ENCODE measurements at places on chromosomes 11 and 22.

DNA sequence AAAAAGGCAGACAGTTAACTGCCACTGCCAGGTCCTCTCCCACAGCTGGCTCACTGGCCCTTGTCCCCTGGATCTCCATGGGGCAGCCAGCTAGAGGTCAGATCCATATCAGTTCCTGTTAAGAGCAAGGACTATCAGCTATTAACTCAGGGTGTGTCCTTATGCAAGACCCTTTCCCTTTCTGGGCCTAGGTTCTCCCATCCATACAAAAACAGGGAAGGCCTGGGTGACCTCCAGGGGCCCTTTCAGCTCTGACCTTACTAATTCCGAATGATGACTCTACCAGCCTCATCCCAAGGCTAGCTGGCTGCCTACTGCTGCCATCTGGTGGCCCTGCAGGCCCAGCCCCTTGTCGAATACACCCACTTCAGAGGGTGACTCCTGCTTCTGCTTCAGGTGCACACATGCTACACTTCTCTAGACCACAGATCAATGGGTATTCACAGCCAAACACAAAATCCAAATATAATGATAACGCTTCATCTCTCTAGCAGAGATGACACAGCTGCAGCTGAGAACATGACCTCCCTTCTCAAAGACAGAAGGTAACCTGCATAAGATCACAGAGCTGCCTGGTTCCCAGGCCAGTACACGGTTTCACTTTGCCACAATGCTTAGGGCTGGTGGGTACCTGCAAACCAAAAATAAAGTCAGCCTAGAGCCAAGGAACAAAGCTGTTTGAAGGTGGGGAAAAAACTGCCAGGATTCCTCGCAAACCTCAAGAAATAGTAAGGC is 34.1 kb downstream of the SERGEF start:
- DNase-seq = no peak

GRCh38 chr11:64859542-64860414 is 15.3 kb upstream of the CDC42BPG start:
- DNase-seq = no peak

- no peak for DNase-seq
These were observed 52.1 kb downstream of the ALG9 start for GRCh38 chr11:111819161-111819828.

DNA sequence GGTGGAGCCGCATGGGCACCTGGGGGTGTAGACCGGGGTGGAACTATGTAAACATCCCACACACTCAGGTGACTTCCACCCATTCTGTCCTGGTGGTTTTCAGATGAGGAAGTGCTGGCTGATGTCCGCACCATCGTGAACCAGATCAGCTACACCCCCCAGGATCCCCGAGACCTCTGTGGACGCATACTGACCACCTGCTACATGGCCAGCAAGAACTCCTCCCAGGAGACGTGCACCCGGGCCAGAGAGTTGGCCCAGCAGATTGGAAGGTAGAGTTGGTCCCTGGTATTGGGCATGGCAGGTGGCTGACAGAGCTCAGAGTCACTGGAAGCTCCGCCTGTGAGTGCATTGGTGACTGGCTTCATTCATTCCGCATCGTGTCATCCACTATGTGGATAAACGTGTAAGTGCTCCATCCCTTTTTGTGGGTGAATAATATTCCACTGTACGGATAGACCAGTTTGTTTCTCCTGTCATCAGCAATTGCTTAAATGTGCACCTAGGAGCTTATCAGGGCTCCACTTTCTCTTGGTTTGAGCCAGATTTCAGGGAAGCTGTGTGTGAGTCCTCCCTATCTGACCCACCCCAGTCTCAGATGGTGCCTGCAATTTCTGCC is 29.9 kb downstream of the NADSYN1 start:
- DNase-seq = no peak

DNA sequence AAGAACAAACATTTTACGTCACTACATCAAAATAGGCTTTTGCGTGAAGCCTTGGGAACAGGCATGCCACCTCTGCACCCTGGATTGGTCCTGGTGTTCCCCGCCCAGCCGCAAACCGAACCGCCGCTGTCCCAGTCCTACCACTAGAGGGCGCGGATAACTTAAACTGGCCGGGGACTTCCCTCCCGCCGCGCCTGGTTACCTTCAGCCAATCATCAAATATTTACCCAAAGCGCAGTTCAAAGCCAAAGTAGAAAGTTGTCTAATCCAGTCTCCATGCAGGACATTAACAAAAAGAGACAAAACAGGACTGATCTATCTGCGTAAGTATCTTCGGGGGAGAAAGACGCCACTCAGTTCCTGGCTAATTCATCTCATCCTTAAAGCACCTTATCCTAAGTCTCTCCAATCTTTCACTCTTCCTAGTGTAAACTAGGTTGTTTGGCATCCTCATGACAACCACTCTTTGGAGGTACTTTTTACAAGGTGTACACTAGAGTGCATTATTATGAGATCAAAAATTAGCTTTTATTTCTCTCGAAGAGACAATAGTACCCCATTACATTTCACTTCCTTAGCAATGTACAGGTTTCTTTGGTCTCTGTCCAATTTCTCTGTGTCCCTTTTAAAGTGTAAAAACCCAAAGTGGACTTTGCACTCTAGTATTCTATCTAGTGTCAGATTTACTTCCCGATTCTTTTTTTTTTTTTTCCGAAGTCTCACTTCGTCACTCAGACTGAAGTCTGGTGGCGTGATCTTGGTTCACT is 3.9 kb upstream of the CRY2 start:
- DNase-seq = peak; percentile 57
